ENCODE measurements at places on chromosomes 7 and 10.

GRCh38 chr7:142488036-142488633 is 230.3 kb upstream of the PRSS58 start:
- no peak for DNase-seq

DNA sequence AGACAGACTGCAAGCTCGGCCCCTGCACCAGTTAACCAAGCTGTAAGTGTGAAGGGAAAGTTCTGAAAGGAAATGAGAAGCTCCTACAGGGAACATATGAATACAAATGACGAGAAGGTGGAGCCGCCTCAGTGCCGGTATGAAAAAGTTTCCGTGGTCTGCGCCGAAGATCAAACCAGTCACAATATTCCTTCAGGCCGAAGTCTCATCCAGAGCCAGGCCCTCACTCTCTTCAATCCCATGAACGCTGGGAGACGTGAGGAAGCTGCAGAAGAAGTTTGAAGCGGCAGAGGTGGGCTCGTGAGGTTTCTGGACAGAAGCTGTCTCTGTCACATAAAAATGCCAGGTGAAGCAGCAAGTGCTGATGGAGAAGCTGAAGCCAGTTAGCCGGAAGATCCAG is 71.9 kb downstream of the CFAP46 start:
- no peak for DNase-seq

- no peak for DNase-seq
Measured at GRCh38 chr10:23413629-23414089, 25.2 kb upstream of the OTUD1 start.

- no peak for DNase-seq
Measured at GRCh38 chr7:157905651-157906461, 569.1 kb downstream of the DNAJB6 start.

- peak; percentile 52 for DNase-seq
Measured at GRCh38 chr7:25122373-25122772, 2.7 kb downstream of the CYCS start.

DNA sequence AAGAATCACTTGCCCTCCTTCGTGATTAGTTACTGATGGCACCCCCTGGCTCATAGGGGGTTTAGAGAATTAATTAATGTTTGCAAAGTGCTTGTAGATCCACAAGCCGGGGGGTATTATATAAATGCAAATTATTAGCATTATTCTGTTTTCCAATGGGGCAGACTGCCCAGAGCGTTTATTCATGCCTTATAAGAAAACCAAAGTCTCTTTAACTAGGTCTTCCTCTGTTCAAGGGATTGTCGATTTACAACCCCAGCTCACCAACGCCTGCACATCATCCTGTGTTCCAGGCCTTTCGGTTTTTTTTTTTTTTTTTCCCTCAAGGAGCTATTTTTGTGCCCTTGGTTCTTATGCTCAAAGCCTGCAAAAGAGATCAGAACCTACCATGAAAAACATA is 630.7 kb downstream of the PARD3 start:
- no peak for DNase-seq

DNA sequence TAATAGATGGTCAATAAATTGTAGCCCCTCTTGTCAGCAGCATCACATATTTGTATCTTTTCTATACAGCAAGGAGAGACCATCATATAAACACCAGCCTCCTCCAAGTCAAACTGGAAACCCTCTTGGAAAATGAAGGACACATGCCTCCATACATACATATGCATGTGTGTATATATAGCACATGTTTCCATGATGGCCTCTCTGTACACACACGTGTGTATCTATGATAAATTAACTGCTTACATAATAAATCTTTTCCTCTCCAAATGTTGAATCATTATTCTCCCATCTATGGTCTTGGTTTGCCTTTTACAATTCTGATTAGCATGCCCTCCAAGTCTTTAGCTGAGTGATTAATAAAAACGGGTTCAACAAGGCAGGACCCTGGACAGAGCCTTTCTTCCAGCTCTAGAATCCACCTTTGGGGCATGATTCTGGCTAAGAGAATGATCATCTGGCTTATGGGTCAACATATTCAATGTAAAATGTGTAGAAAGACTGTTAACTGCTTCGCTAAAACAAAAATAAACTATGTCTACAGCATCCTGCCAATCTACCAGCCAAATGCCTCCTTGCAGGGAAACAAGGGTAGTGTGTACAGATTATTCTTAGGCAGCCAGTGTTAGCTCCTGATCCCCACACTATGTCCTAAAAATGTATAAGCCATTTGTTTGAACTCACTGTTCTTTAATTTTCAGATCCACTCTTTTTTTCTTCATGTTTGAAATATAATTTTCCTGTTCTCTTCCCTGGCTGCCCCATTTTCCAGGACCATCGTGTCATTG is 70.0 kb downstream of the CRTAC1 start:
- DNase-seq = no peak

- DNase-seq = no peak
Measured at GRCh38 chr7:114150689-114151088, 231.9 kb upstream of the PPP1R3A start.

DNA sequence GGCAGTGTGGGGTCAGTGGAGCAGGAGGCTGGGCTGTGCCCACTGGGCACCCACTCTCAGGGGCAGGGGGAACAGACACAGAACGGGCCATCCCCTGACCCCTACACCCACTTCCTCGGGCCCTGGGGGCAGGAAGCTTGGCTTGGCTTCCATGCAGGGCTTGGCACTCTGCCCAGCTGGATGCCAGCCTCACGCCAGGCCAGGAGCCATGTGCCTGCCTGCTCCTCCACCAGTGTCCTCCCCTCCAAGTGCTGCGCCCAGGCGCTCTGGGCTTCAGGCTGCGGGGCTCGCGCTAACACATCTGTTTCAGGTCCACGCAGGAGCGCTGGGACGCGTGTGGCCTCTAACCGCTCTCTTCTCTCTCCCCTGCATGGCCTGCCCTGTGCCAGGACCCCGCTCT is 12.7 kb downstream of the LDB3 start:
- no peak for DNase-seq

- no peak for DNase-seq
Measured at GRCh38 chr10:125882596-125882995, 1.5 kb upstream of the DHX32 start.

- no peak for DNase-seq
Measured at GRCh38 chr10:31939797-31940708, 11.4 kb upstream of the ARHGAP12 start.

- no peak for DNase-seq
Measured at GRCh38 chr10:126101325-126101724, 205.0 kb downstream of the FANK1 start.

DNA sequence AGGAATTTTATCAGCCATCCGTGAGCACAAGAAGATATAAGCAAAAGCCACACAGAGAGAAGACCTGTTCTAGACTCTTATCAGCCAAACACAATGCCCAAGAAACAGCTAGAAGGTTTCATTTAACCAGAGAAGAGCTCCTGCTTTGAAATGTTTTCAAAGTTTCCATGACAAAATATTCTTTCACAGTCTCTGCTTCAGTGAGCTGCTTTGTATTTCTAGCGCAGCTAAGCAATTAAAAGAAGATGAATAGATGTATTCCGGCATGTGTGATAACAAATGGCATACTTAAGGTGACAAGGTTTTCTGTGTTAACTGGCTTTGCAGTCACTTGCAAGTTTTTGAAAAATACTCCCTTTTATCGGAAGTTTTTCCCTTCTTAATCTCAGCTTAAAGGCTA is 78.9 kb upstream of the NXPH1 start:
- no peak for DNase-seq

GRCh38 chr7:68401313-68401712 is 1197.0 kb upstream of the AUTS2 start:
- no peak for DNase-seq

Measured in trophoblast cell (in vitro differentiated cells and primary cell).